ENCODE measurements at places on chromosomes 11 and 22.

DNA sequence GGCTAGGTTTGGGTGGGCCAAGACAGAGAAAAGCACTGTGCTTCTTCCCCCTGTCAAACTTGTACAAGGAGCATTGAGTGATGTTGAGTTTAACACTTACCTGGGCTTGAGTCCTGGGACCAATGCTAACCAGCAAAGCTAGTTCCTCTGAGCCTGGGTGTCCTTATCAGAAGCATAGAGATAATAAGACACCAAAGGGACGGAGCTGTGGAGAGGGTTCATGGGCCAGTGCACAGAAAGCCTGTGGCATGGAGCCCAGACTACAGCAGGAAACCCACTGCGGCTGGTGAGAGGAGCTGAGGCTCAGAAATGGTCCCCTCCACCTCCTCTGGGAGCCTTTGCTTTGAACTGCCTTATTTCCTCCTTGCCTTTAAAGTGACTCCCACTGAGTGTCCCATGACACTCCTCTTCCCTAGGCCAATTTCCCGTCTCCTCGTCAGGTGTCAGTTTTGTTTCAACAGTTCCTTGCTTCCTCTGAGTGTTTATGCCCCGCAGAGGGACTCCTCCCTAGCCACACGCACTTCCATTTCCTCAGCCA is 9.4 kb downstream of the SLCO2B1 start:
- DNase-seq, result no peak

DNA sequence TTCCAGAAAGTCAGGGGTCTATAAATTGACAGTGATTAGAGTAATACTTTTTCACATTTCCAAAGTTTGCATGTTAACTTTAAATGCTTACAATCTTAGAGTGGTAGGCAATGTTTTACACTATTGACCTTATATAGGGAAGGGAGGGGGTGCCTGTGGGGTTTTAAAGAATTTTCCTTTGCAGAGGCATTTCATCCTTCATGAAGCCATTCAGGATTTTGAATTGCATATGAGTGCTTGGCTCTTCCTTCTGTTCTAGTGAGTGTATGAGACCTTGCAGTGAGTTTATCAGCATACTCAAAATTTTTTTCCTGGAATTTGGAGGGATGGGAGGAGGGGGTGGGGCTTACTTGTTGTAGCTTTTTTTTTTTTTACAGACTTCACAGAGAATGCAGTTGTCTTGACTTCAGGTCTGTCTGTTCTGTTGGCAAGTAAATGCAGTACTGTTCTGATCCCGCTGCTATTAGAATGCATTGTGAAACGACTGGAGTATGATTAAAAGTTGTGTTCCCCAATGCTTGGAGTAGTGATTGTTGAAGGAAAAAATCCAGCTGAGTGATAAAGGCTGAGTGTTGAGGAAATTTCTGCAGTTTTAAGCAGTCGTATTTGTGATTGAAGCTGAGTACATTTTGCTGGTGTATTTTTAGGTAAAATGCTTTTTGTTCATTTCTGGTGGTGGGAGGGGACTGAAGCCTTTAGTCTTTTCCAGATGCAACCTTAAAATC is 5.3 kb downstream of the MALAT1 start:
- no peak for DNase-seq

GRCh38 chr11:23206741-23207336 is 346.6 kb upstream of the CCDC179 start:
- no peak for DNase-seq

DNA sequence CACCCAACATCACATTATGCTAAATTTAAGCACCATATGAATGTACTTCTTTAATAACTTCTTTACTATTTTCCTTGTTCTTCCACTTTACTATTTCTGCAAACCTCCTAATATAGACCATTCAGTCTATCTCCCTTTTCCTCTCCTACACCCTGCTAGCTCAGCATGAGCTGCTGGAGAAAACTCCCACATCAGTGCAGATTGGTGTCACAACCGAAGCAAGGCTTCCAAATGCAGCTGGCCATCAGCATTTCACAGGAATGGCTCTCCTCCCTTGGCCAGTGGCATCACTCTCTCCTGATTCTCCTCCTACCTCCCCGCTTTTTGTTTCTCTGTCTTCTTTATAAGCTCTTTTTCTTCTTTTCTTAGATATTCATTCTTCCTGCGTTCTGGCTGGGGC is 118.7 kb upstream of the ZC3H12C start:
- no peak for DNase-seq

- DNase-seq, result no peak
Measured at GRCh38 chr22:43550672-43551071, 138.9 kb downstream of the MPPED1 start.

- no peak for DNase-seq
Measured at GRCh38 chr11:118618115-118618990, 10.9 kb downstream of the PHLDB1 start.

DNA sequence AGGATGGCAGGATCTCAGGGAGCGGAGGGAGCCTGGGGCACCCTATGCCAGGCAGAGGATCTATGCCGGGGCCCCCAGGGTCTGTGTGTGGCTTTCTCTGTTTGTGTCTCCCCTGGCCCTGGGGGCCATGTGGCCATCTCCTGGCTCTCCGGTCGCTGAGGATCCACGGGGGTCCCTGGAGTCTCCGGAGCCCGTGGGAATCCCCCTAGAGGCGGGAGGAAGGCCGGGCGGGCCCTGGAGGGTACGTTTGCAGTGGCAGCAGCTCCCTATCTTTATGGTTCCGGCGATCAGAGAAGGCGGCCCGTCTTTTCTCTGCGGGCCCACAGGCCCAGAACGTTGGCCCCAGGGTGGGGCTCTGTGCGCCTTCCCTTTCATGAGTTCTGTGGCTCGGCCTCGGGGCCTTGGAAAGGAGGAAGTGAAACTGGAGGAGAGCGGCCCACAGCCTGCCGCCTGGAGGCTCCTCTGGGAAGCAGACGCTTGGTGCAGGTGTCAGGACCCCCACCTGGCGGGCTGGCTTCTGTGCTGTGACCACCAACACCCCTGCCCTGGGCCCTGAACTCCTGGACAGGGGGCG is 82.1 kb downstream of the KCNQ1 start:
- DNase-seq, result peak; percentile 7

- no peak for DNase-seq
Measured at GRCh38 chr11:46299451-46299961, 22.0 kb downstream of the CREB3L1 start.

GRCh38 chr11:33696411-33696810 is 4.2 kb downstream of the C11orf91 start:
- DNase-seq, result no peak

DNA sequence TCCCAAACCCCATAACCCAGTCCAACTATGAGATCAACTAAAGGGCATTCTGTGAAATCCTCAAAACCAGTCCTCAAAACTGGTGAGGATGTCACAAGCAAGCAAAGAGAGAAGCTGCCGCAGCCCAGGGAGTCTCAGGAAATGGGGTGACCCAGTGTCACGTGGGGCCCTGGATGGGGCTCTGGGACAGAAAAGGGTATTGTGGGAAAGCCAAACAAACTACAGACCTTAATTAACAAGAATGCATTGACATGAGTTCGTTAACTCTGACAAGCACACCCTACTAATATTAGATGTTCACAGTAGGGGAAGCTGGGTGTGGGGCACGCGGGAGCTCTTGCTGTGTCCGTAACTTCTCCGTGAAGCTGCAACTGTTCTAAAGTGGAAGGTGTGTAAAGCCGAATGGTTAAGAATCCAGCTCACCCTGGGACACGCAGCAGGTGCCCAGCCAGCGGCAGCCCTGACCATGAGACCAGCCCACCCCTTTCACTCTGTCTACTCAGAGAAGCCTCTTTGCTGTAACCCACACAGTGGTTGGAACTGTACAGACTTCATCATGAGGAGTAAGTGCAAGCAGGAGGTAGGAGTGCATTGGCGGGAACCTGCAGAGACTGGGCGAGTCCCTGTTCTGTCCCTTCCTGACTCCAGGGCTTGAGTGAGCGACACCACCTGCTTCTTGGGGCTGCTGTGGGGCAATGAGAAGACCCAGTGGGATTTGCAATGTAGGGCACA is 17.9 kb downstream of the LINC01488 start:
- DNase-seq, result no peak

- no peak for DNase-seq
Measured at GRCh38 chr11:32852207-32852606, 22.5 kb downstream of the PRRG4 start.

- no peak for DNase-seq
Measured at GRCh38 chr11:61917334-61918109, at the start of gene RAB3IL1. Gene RAB3IL1, minus strand, starts transcription at chr11:61917566. Its CDS starts 199 bp downstream, at chr11:61917367.

GRCh38 chr11:35549787-35550186 is 24.4 kb upstream of the PAMR1 start:
- DNase-seq, result no peak

- peak; percentile 12 for DNase-seq
Measured at GRCh38 chr11:102047305-102047924, at the start of gene CFAP300. Gene CFAP300, plus strand, starts transcription at chr11:102047437. Its CDS starts 34 bp downstream, at chr11:102047471.

- DNase-seq, result no peak
Measured at GRCh38 chr11:20036626-20037335, 123.5 kb downstream of the DBX1 start.

DNA sequence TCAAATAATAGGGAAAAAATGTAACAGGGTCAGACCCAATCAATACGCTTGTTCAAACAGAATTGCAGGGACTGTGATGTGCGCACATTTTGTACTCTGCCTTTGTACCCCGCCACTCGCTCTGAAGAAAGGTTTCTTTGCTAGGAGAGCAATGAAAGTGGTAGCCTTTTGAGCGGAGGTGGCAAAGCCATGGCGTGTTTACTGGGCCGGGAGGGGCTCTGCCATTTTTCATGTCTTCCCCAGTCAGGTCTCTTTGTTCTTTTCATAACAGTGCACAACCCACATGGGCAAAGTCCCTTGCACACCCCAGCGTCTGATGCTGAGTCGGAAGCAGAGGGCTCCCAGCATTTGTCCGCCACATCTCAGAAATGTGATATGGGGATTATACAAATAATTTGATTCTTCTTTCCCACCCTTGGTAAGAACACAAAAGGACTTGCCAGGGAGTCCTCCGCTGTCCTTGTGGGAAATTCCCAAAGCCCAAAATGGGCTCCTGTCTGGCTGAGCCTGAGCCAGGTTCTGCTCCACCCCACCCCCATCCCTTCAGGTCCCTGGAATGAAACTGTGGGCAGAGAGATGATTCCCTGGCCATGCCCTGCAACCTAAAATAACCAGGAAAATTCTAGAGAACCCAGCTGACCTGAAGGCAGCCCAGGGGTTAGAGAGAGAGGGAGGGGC is 36.6 kb downstream of the C11orf58 start:
- DNase-seq, result no peak

DNA sequence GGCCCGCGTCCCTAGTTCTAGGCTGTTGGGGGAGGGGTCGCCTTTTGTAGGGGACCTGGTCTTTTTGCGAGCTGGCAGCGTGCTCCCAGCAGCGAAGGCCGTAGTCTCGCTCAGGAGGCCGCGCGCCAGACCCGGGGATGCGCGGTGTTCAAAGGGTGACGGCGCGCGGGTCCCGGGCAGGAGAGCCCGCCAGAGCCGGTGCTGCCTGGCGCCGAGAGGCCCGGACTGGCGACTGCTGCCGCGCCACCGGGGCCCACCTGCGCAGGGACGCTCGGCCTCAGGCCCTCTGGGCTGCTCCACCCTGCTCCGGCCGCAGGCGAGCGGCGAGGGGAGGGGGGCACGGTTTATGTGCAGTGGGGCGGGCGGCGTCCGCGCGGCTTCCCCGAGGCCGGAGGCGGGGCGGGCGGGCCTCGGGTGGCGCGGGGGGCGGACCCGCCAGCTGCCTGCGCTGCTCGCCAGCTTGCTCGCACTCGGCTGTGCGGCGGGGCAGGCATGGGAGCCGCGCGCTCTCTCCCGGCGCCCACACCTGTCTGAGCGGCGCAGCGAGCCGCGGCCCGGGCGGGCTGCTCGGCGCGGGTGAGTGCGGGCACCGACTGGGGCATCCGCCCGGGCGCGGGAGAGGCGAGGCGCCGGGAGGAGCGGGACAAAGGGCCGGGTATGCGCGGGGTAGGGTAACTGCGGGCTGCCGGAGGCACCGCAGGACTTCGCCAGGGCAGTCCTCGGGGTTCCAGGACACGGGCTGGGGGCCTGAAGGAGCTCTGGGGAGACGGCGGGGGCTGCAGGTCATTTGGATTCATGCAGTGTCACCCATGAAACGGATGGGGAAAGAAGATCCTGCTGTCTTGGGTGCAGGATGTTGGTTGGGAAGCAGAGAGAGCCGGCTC is at the start of gene PRSS23:
Gene PRSS23, plus strand, starts transcription at position 467 of the 884 bp plus-strand sequence. CDS start 7,102 bp downstream, outside the sequence.
- DNase-seq, result no peak

DNA sequence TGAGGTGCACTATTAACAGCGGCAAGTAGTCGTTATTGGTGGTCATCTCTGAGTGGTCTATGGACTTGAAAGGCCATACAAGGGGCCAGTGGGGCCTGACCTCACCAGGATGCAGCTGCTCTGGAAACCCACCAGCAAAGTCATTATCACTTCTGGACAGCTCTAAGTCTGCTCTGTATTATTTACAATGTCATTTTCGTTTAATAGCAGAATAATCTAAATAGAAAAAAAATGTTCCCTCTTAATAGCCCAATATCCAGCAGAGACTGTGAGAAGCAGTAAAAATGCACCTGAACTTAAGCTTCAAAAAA is 85.0 kb upstream of the EED start:
- DNase-seq, result no peak

DNA sequence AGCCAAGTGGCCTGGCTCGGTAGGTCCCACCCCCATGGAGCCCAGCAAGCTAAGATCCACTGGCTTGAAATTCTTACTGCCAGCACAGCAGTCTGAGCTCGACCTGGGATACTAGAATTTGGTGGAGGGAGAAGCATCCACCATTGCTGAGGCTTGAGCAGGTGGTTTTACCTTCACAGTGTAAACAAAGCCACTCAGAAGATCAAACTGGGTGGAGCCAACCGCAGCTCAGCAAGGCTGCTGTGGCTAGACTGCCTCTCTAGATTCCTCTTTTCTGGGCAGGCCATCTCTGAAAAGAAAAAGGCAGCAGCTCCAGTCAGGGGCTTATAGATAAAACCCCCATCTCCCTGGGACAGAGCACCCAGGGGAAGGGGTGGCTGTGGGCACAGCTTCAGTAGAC is 22.3 kb upstream of the OR5B21 start:
- no peak for DNase-seq

GRCh38 chr22:44664149-44664548 is 37.9 kb upstream of the PRR5 start:
- no peak for DNase-seq

- no peak for DNase-seq
Measured at GRCh38 chr11:46381819-46382645, 563 bp downstream of the MDK start.

DNA sequence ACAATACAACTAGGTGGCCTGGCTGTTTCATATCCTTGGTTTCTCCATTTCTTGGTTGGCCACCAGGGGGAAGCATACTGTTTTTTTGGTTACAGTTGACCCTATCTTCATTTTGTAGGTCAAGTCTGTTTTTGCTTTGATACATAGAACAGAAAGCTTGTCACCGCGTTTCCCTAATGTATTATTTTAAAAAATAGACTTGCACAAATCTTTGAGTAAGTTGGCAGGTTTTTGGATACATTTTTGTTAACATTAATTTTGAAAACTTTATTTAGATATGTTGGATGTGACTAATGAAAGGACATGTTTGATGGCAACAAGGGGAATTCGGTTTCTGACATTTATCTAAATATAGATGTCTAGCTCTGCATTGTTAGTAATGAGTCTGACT is 3.0 kb downstream of the NCR3LG1 start:
- peak; percentile 55 for DNase-seq

GRCh38 chr11:114167771-114168448 is 108.4 kb downstream of the ZBTB16 start:
- no peak for DNase-seq

GRCh38 chr11:61707574-61707973 is 27.4 kb downstream of the DAGLA start:
- no peak for DNase-seq

GRCh38 chr11:45180848-45181192 is 34.4 kb downstream of the PRDM11 start:
- DNase-seq, result no peak

Measured in T-helper 17 cell (primary cell).